ENCODE measurements at places on chromosomes 3 and 15.

GRCh38 chr3:37662785-37663184 is 198.9 kb upstream of the CTDSPL start:
- no peak for DNase-seq

DNA sequence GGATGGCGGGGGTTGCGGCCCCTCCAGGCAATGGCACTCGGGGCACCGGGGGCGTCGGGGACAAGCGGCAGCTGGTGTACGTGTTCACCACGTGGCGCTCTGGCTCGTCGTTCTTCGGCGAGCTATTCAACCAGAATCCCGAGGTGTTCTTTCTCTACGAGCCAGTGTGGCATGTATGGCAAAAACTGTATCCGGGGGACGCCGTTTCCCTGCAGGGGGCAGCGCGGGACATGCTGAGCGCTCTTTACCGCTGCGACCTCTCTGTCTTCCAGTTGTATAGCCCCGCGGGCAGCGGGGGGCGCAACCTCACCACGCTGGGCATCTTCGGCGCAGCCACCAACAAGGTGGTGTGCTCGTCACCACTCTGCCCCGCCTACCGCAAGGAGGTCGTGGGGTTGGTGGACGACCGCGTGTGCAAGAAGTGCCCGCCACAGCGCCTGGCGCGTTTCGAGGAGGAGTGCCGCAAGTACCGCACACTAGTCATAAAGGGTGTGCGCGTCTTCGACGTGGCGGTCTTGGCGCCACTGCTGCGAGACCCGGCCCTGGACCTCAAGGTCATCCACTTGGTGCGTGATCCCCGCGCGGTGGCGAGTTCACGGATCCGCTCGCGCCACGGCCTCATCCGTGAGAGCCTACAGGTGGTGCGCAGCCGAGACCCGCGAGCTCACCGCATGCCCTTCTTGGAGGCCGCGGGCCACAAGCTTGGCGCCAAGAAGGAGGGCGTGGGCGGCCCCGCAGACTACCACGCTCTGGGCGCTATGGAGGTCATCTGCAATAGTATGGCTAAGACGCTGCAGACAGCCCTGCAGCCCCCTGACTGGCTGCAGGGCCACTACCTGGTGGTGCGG is 1.9 kb downstream of the CHST2 start:
- peak; percentile 51 for DNase-seq

- DNase-seq: no peak
Measured at GRCh38 chr3:89114841-89115223, 7.4 kb downstream of the EPHA3 start.

- no peak for DNase-seq
Measured at GRCh38 chr3:164208821-164209220, 869.5 kb downstream of the SI start.

- DNase-seq: no peak
Measured at GRCh38 chr15:34606545-34606944, 23.1 kb upstream of the GOLGA8B start.

DNA sequence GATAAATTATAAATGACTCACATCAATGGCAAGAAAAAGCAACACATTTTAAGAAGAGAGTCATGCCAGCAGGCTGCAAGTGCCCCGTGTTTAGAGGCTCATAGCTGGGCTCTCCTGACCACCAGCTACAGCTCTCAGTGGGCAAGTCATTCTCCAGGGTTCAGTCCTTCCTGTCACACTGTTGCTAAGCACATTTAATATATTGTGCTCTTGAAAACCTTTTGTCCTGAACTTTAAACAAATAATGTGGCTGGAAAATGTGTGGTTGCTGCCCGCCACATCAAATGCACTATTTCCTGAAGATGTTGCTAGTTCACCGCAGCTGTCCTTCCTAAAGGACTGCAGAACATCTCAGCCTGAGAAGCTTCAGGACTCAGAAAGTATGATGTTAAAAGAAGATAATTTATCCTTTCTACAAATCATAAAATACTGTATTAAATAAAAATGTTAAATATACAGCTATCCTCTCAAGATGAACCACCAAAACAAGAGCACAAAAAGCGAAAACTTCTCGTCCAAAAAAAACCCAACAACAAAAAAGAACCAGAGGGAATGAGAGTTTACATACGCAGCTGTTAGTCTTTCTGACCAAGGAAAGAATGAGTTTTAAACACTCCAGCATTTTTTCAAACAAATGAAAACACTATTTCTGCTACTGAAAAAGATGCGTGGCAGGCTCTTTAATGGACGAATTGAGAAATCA is 951 bp downstream of the TARS3 start:
- DNase-seq: peak; percentile 46

- DNase-seq: no peak
Measured at GRCh38 chr3:58659051-58659675, 7.4 kb downstream of the FAM3D start.

GRCh38 chr3:77489216-77489615 is 449.3 kb downstream of the ROBO2 start:
- DNase-seq: no peak

DNA sequence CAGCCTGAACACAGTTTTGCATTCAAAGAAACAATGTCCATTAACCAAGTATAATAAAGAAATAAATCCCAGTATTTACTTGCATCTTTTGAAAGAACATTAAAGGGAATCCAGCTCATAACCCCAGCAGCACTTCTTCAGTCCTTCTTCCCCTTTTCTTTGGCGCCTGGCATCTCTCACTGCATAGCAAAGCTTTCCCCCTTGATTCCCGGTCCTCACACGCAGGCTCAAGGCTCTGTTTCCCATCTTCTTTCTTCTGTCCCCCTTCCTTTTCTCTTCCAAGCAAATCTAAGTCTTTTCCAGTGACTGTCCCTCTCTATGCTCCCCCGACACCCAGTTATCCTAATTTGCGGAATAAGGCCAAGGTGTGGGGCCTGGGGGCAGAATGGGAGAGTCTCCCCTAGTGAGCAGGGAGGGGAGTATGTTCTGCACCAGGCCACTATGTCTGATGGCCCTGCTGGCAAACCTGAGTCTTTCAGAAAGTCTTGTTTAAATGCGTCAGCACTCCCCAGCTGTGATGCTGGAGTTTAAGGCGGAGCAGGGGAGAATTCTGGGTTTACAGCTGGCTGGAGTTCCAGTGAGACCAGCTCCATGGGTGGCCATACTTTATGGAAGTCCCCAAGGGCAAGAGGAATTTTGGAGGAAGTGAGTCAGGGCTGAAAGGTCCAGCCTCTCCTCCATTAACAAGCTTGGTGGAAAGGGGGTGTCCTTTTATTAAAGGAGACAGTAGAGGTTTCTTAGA is 42.1 kb downstream of the GOLGA6A start:
- no peak for DNase-seq

DNA sequence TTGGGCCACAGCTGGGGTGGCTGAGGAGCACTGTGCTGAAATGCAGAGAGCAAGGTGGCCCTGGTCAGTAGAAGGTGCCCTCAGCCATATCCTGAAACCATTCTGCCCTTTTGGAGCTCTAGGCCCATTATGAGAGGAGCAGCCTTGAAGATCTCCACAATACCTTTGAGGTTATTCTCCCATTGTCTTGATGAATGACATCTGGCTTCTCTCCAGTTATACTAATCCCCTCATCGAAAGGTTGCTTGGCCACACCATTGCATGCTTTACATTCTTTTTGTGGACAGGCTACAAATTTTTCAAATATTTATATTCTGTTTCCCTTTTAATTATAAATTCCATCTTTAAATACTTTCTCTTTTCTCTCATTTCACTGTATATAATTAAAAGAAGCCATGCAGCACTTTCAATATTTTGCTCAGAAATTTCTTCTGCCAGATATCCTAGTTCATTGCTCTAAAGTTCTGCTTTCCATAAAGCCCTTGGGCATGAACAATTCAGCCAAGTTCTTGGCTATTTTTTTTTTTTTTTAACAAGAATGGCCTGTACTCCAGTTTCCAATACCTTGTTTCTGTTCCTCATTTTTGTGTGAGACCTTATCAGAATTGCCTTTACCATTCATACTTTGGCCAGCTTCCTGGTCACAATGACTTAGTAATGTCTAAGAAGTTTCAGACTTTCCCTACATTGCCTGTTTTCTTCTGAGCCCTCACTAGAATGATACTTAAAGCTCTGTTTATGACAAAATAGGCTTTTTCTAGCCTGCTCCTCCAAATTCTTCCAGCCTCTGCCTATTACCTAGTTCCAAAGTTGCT is 138.9 kb upstream of the SGO1 start:
- no peak for DNase-seq

- no peak for DNase-seq
Measured at GRCh38 chr3:64395490-64395889, 170.2 kb upstream of the PRICKLE2 start.

- DNase-seq: no peak
Measured at GRCh38 chr3:56939834-56940233, 120.6 kb upstream of the SPATA12 start.

- no peak for DNase-seq
Measured at GRCh38 chr3:37993067-37993455, 2.5 kb downstream of the VILL start.

DNA sequence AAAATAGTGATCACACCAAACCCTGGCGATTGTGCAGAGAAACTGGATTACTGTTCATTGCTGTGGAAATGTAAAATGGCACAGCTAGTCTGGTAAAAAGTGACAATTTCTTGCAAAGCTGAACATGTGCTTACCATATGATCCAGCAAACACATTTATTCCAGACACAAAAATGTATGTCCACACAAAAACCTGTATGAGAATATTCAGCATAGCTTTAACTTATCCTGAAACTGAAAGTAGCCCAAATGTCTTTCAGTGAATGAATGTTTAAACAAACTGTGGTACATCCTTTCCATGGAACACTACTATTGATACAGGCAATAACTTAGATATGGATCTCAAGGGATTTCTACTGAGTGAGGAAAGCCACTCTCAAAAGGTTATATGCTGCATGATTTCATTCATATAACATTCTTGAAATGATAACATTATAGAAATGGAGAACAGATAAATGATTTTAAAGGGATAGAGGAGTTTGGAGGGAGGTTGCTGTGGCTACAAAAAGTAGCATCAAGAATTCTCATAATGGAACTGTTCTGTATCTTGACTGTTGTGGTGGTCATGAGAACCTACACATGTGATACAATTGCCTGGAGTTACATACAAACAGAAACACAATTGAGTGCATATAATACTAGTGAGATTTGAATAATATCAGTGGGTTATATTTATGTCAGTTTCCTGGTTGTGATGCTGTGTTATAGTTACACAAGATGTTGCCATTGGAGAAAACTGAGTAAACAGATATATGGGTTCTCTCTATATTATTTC is 70.7 kb upstream of the DPH6 start:
- DNase-seq: no peak

DNA sequence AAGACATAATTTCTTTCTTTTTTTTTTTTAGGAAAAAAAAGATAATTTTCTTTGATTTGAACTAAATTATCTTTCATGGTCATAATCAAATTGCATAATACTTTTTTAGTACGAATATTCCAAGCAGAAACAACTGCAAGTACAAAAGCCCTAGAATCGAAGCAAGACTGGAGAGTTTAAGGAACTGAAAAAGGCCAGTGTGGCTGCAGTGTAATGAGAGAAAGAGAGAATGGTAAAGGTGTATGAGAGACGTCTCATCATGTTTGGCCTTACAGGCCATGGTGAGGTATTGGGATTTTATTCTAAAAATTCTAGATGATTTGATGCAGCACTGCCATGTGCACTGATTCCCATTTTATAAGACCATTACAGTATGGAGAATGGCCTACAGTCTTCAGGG is 180.9 kb downstream of the SUCNR1 start:
- no peak for DNase-seq

DNA sequence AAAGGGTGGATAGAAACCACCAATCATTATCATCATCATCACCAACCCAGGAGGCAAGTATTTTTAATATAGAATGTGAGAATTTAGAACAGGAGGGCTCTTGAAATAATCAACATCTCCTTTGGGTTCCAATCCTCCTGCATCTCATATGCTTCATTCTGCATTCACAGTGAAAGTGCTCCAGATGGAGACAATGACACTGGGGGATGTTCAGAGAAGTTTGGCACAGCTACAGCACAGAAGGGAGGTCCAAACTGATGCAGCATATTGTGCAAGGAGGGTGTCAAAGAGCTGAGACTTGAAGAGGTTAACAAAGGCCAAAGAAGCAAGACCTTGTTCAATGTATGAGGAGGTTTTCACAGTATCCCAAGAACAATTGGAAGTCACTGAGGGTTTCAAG is 767.1 kb downstream of the NTRK3 start:
- DNase-seq: no peak

DNA sequence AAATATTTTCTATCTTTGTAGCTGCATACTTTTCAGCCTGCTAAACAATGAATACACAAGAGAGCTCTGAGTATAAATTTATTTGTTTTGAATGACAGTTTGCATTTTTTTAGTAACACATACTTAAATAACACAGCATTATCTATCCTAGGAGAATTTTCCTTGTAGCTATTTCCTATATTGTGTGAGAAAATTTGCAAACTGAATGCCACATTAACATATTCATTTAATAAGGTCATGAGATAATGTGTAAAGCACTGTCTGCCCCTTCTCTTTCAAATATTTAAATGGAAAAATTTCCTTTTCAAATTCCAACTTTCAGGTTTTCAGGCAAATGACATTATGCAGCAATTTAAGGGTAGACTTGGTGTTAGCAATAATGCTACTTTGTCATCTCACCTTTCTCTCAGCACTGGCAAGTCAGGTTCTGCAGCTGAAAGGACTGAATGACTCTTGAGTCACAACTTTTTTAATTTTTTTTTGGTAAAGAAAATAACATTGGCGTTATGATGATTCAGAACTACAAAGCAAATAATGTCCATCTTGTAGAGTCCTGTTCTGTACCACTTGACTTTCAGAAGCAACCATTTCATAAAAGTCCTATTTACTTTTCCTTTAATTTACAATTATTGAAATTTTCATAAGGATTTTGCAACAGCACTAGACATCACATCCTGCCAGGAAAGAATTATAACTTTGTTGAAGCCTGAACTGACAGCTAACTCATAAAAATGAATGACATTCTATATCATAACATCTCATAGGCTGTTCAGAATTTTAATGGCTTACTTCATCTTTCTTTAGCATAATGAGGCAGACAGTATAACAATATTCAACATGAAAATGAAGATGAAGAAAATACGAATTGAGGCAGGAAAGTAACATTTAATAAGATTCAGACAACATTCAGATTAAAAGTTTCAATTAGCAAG is 681.6 kb upstream of the SEMA6D start:
- DNase-seq: no peak

- no peak for DNase-seq
Measured at GRCh38 chr15:83077491-83078230, 10.6 kb upstream of the BTBD1 start.

GRCh38 chr3:182829761-182830405 is 36.6 kb downstream of the ATP11B start:
- DNase-seq: no peak

- DNase-seq: peak; percentile 20
Measured at GRCh38 chr3:138051947-138052802, 42.2 kb downstream of the CLDN18 start.

- DNase-seq: no peak
Measured at GRCh38 chr3:132196113-132196512, 121.1 kb upstream of the ACP3 start.
